Epithelial cell of prostate (primary cell): ENCODE measurements at places on chromosomes 4 and X.

- DNase-seq: no peak
Measured at GRCh38 chr4:24330172-24330571, 254.2 kb downstream of the DHX15 start.

DNA sequence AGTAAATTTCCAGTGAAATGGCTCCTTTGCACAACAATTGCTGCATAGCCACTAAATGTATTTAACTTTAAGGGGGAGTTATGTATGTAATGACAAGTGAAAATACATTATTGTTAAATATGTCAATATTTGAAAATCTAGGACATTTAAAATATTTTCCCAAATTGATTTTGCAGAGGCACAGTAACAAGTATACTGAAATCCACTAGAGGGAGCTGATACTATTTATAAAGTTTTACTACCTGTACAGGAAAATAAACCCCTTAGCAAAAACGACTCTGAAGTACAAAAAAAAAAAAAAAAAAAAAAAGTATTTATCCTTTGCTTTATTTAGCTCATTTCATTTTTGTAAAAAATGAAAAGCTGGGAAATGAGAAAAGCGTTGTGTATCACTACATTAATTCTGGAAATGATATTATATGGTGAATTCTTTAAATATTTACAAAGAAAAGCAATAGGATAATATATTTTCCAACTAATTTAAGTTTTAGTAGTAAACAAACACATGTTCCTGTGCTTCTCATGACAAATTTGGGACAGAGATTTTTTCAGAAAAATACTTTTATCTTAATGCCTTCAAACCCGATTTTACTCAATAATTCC, 727.7 kb downstream of the DMD start:
- no peak for DNase-seq

- DNase-seq: no peak
Measured at GRCh38 chr4:25320773-25321172, 8.2 kb downstream of the ZCCHC4 start.

- no peak for DNase-seq
Measured at GRCh38 chr4:38757945-38758600, 24.7 kb downstream of the TLR10 start.

DNA sequence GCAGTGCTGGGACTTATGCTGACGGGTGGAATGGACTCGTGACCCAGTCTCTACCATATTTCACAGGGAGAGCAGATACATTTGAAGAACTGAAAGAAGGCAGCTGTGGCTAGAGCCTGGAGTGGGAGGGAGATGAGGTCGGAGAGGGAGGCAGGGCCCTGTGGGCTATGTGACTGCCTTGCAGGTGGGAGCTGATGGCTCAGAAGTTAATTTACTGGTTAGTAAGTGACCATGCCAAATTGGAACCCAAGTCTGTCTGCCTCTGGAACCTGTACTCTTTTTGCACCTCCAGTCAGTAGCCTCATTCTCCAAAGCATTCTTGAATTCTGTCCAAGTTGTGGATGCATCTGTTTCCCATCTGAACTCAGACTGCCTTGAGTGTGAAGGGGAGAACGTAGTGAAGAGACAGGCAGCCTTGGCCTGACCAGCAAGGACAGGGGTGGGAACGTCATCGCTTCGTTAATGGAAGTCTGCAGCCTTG, 92.3 kb downstream of the REPS2 start:
- no peak for DNase-seq

GRCh38 chr4:88697141-88697540, 488 bp downstream of the NAP1L5 start:
- no peak for DNase-seq

DNA sequence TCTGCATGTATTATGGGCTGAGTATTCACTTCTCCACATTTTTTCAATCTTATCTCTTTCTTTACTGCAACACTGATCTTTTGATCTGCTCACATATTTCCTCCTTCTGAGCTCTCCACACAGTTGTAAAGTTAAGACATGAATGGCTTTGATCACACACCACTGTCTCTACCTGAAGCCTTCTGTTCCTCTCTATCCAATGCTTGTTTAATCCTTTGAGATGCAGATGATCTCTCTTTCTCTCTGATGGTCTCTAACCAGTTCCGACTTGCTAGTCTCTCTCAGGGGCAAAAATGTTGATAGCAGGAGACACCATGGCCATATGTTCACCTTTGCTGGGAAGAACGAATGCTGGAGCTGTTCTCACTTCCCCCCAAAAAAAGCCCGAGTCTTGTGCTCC, 162.4 kb downstream of the UNC5C start:
- no peak for DNase-seq

DNA sequence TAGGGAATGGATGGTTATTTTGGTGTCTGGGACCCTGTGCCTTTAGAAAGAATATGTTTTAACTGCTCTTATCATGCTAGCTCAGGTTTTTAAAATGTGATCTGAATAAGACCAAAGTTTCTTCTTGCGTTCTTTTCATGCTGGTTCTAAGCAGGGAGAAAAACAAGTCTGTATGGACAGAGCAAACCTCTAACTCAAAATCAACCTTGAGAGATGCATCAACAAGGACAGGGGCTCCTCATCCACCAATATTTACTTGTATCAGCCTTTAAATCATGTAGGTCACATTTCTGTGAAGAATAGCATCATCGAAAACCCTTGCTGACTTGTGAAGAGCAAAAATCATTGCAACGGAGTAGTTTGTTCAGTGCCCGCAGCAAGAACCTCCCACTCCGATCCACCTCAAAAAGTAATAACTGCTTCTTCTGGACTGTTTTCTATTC, 1.2 kb downstream of the ATP10D start:
- DNase-seq: no peak

DNA sequence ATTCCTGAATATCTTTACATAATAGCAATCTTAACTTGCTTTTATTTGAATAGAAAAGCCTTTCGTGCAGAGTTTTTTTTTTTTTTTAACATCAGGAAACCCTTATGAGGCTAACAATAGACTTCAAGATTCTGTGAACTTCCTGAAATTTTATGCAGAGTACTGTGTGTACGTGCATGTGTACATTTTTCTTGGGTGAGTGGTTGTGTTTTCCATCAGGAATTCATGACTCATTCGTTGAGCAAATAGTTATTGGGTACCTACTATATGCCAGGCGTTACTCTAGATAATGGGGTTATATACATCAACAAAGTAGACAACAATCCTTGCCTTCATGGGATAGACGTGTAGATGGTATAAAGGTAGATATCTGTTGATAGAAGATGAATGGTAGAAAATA, 59.1 kb downstream of the MRPL1 start:
- DNase-seq: peak; percentile 49

DNA sequence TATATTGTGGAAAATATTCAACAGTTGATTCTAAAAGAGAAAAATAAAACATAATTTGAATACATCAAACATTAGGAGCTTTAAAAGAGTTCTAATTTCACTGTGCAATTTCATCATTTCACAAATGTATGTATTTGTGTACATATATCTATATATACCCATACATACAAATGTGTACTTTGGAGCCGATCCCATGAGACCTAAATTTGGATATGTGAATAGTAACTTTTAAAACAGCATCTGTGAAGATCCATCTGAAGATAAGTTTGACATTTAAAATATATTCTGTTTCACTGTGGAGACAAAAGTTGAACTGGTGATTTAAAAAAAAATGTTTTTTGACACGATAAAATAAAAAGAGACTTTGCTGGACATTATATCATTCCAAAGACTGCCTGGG, 374.0 kb downstream of the TMA16 start:
- DNase-seq: no peak

DNA sequence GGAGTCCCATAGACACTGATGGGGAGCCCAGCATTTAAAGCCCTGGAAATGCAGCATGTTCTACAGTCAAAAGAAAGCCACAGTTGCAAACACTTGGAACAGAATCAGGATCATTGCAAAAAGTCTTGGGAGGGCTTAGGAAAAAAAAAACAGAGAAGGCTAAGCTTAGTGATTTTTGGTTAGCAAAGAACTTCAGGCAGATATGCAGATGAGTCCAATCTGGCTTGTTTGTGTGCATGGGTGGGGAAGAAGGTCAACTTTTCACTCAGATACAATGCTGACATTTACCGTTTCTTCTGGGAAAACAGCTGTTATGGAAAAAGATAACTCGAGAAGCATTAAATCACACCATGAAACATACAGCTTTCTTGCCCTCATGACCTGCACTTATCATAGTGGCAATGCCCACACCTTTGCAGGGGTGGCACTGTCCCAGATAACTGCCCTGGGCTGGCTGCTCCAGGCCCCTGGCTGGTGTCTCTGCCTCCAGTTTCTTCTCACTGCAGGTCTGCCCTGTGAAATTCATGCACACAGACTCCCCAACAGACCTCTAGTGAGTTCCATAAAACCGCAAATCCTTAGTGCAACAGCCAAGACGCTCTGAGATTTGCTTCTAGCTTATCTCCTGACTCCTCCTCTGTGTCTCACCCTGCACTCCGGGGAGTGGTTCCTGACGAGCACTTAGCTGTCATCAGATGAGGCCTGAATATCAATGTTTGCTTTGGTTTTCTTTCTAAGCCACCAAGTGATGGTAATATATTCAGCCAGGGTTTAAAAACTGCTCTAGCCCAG, 99.2 kb downstream of the DRD5 start:
- DNase-seq: no peak

DNA sequence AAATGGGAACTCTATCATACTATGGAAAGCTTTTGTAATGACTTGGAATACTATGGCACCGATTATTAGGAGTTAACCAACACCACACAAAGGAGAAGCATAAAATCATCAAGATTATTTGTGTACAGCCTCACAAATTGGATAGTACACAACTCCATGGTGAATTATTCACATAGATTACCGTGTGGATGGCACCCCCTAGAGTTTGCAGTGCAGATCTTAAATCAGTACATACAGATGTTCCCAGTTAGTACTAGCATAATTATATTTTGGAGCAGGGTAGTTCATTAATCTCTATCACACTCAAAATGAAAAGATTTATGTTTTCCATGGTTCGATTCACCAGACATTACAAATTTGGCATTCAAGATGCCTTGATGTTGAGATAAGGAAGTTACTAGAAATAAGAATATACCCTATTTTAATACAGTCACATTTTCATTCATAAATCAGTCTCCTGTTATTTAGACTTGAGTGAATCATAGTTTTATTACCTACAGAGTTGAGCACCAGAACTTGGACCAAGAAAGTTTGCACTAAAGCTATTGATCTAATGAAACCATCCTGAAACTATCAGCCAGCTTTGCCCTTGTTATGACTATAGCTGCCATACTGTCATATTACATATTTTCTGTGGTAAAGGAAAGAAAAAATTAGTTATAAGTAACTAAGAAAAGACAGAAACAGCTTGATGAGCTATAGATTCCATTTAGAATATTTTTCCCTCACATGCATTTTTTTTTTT, 531.8 kb downstream of the GLUD2 start:
- DNase-seq: no peak

- DNase-seq: no peak
Measured at GRCh38 chrX:24080704-24081103, 25.9 kb downstream of the EIF2S3 start.

DNA sequence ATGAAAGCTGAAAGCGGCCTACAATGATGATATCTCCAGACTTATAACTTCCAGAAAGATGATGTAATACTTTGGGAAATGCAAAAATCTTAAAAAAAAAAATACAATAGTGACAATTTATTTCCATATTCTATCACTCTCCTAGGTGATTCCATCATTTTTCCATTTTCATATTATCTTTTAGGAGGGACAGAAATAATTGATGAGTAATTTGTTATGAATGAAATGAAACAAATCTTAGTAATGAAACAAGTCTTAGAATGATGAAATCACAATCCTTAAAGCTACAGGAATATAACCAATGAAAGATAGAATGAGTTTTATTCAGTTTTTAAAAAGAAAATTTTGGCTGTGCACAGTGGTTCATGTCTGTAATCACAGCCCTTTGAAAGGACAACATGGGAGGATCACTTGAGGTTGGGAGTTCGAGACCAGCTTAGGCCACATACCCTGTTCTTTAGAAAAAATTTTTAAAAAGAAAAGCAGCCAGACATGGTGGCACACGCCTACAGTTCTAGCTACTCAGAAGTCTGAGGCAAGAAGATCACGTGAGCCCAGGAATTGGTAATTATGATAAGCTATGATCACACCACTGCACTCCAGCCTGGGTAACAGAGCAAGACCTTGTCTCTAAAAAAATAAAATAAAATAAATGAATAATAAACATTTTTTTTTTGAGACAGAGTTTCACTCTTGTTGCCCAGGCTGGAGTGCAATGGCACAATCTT, 21.7 kb downstream of the CLOCK start:
- no peak for DNase-seq

DNA sequence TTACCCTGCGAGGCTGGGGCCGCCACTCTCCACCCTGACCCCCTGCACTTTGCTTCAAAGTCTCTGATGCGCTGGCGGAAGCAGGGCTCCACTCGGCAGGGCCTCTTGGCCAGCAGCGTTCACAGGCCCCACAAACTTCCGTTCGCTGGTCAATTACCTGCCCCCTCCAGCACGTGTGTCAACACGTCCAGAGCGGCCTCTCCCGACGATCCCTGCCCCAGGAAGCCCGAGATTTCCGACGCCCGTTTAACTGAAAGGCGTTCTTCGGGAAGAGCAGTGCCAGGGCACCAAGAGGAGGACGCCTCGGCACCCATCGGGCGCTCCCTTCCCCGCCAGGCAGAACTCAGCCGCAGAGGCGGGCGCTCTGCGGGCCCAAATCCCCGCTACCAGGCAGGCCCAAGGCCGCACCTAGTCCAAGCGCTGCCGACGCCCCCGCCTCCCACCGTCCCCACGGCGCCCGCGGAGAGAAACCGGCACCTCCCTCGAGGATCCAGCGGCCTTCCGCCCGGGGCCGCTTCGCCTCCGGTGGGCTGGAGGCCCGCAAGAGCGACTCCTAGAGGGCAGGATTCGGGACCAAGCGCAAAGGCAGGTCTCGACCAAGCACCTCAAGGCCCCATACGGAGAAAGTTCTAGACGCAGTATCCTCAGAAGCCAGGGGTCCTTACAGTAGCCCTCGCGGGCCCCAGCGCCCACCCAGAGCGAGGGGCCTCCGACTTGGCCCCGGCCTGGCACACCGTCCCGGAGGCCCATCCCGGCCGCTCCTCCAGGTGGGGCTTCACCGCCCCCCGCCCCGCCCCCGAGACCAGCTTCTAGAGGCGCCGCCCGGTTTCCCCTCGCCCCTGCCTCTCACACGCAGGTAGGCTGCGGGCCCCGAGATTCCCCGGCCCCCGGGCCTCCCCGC, 586 bp downstream of the BCAP31 start:
- DNase-seq: no peak

DNA sequence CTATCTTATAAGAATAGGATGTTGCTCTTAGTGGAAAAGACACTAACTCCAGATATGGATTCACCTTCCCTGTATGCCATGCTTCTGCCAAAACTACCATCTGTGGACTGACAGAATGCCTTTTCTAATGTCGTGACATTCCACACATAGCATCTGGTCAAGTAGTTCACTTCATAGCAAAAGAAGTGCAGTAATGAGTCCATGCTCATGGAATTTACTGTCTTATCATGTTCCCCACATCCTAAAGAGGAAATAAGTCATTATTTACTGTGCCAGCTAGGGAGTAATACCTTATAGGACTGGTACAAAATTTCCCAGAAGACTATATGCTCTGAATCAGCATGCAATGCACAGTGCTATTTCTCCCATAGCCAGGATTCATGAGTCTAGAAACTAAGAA, 562.4 kb downstream of the TLL1 start:
- peak; percentile 64 for DNase-seq
